ENCODE measurements at places on chromosomes 5 and 9.
A peak's percentile ranks its signal among the peaks of the same experiment; 100 is the strongest.

- no peak for DNase-seq
These were observed 34.2 kb downstream of the ADAMTS2 start for GRCh38 chr5:179311091-179311470.

- DNase-seq: no peak
These were observed 201.5 kb upstream of the MVB12B start for GRCh38 chr9:126125177-126125576.

GRCh38 chr9:133148199-133149129, 15.2 kb downstream of the GBGT1 start:
- peak; percentile 58 for DNase-seq

- DNase-seq: no peak
These were observed 163.2 kb downstream of the TRIO start for GRCh38 chr5:14306329-14306815.

DNA sequence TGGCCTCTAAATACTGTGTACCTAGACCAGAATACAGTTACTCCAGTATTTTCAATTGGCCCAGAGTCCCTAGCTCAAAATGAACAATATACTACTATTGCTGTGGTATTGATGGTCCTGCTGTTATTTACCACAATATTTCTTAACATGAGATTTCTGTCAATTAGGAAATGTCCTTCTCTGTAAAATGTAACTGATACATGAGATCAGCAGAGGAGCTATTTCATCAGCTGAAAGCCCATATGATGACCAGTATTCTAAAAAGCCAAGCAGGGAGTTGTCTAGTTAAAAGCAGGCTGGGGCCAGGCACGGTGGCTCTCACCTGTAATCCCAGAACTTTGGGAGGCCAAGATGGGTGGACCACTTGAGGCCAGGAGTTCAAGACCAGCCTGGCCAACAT, 187.7 kb upstream of the PTGER4 start:
- no peak for DNase-seq

Measured in dorsolateral prefrontal cortex (tissue), 122 donors.